A172 (cell line): ENCODE measurements at places on chromosomes 7 and 10. TPM values are rescaled to one million over a fixed set of nuclear protein-coding genes. Genes with fewer than 3 reads are reported as not detected.

- peak; percentile 20 for DNase-seq
Observed at GRCh38 chr10:5666008-5666840, at the start of gene ASB13. ASB13 (minus strand) TSS chr10:5666595; CDS start chr10:5666551, 44 bp downstream.

ZNF804B gene
- total RNA-seq, result not detected in 2 replicates

DNA sequence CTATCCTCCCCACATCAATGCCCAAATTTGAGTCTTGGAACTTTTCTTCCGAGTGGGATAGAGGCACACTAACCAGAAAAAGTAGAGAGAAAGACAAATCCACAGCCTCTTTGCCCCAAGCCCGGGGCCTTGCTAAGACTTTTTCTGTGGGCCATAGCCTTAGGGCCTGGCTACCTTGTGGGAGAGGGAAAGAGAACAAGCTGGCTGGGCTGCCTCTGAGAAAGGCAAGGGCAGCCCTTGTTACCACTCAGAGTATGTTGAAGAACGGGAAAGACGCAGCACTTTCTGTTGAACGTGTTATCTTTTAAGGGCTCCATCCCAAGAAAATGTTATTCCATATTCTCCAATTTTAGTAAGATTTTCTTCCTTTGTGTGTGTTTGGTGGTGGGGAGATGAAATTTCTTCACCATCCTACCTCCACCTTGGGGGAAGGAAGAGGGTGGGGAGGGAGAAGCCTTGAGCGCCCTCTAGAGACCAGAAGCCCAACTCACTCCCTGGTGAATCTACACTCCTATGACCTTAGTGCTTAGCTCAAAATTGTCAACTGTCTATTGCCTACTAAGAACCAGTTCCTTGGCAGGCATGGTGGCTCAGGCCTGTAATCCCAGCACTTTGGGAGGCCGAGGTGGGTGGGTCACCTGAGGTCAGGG is 3.9 kb upstream of the NRF1 start:
- peak; percentile 41 for DNase-seq

PCBD1 gene
- total RNA-seq, result 86.4 and 95.6 TPM in 2 replicates

C10orf67 gene
- 1.0 TPM in 1 of 2 replicates, not detected in the other for total RNA-seq
